ENCODE measurements at places on chromosomes 11 and 22. TPM values are rescaled to one million over a fixed set of nuclear protein-coding genes. Genes with fewer than 3 reads are reported as not detected.

Gene VSIG10L2
- total RNA-seq = not detected

Gene GUCD1
- 131 TPM for total RNA-seq

Gene DDX6
- total RNA-seq = 135 TPM

Gene RHOD
- total RNA-seq = not detected

Gene TXNRD2
- total RNA-seq = 21.7 TPM

Gene OR2D2
- total RNA-seq = not detected

Gene MUC5AC
- total RNA-seq = not detected

Gene EFCAB6
- total RNA-seq = 0.20 TPM

Gene PGAP2
- total RNA-seq = 21.8 TPM

Gene SNU13
- total RNA-seq = 215 TPM

Gene PRG3
- total RNA-seq = not detected

Gene TRIM48
- not detected for total RNA-seq

Gene GPR83
- 0.11 TPM for total RNA-seq

Gene SERHL2
- total RNA-seq = 0.86 TPM

Gene JAML
- 73.7 TPM for total RNA-seq

Gene RFPL3
- total RNA-seq = not detected

Gene GRAMD1B
- total RNA-seq = 40.7 TPM

Gene CD3D
- 495 TPM for total RNA-seq

Gene GLYATL1
- total RNA-seq = not detected

Gene TMEM121B
- total RNA-seq = 0.09 TPM

Gene CARNS1
- total RNA-seq = 0.86 TPM

Gene OR9Q2
- not detected for total RNA-seq

Gene OR5B21
- total RNA-seq = 0.82 TPM

Gene RFPL2
- 0.09 TPM for total RNA-seq

Gene ZP1
- 0.66 TPM for total RNA-seq

Gene MYOD1
- not detected for total RNA-seq

All from T-helper 2 cell treated with Interferon-gamma antibody and Interleukin-4, amounts not matched to agents 100 ng/mL and 5 ng/mL, for 36 hours (primary cell).